ENCODE measurements at places on chromosomes 2 and 18.

GRCh38 chr18:5510135-5510846 is 33.5 kb downstream of the EPB41L3 start:
- H3K4me3 ChIP-seq, result no peak overlapping the region
- no peaks in the 10 kb centered on the region for H3K36me3 ChIP-seq
- no peak overlapping the region for H3K27ac ChIP-seq
- H3K4me1 ChIP-seq, result no peaks in the 10 kb centered on the region
- no peaks in the 10 kb centered on the region for H3K27me3 ChIP-seq
- DNase-seq, result no peak

- DNase-seq, result peak; percentile 85
- H3K36me3 ChIP-seq, result no peaks in the 10 kb centered on the region
- H3K27me3 ChIP-seq, result no peaks in the 10 kb centered on the region
Measured at GRCh38 chr18:49510393-49511115, 23.5 kb upstream of the C18orf32 start.

GRCh38 chr2:229410264-229410663 is 139.2 kb upstream of the PID1 start:
- no peak for DNase-seq
- H3K27me3 ChIP-seq, result no peaks in the 10 kb centered on the region
- H3K36me3 ChIP-seq, result no peaks in the 10 kb centered on the region

GRCh38 chr18:10482363-10482984 is 28.0 kb downstream of the APCDD1 start:
- H3K4me1 ChIP-seq, result peaks cover 98% of the 10 kb centered on the region
- H3K36me3 ChIP-seq, result no peaks in the 10 kb centered on the region
- H3K27me3 ChIP-seq, result no peaks in the 10 kb centered on the region
- peak; percentile 70 for DNase-seq

Measured in Karpas-422 (cell line).